ENCODE measurements at places on chromosomes 16 and 17.

DNA sequence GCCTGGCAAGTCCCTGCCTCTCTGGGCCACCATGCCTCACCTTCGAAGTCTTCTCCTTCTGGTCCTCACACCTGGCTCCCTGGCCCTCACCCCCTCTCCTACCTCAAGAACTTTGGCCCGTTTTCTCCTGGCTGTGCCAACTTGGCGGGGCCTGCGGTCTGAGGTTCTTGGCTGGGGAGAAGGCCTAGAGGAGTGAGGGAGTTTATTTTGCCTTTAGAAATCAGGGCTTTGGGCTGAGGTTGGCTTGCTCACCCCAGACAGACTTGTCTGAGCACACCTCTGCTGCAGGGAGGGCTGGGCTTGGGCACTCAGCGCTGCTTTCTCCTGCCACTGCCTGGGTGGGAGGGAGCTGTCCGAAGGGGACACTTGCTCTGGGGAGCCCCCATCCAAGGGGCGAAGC, 23.3 kb upstream of the TAC4 start:
- DNase-seq = no peak

DNA sequence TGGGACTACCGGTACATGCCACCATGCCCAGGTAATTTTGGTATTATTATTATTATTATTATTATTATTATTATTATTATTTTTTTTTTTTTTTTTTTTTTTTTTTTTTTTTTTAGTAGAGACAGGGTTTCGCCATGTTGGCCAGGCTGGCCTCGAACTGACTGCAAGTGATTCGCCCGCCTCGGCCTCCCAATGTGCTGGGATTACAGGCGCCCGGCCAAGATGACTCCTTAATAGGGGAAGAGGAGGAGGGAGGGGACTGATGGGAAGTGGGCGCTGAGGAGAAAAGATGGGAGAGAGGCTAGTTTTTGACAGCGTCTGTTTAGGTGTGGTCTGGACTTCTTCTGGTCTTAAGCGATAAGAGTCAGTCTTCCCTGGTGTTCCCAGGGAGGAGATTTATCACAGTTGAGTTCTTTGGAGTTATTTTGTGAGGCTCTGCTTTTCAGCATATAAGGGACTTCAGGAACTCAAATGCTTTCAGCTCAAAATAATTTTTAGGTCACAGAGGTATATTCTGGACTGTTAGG, 34.4 kb upstream of the SLC5A10 start:
- no peak for DNase-seq

DNA sequence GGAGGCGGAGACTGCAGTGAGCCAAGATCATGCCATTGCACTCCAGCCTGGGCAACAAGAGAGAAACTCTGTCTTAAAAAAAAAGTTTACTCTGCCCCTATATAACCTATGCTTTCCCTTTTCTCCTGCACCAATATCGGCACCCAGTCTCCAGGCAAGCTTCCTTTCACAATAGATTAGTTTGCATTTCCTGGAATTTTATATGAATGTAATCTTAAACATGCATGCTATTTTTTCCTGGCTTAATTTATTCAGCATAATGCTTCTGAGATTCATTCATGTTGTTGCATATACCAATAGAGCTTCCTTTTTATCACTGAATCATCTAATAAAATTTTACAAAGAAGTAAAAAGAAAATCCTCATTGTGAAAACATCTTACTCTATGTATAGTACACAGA, 59.4 kb downstream of the USP32 start:
- no peak for DNase-seq

GRCh38 chr16:5058476-5058875, 7.3 kb downstream of the C16orf89 start:
- no peak for DNase-seq

DNA sequence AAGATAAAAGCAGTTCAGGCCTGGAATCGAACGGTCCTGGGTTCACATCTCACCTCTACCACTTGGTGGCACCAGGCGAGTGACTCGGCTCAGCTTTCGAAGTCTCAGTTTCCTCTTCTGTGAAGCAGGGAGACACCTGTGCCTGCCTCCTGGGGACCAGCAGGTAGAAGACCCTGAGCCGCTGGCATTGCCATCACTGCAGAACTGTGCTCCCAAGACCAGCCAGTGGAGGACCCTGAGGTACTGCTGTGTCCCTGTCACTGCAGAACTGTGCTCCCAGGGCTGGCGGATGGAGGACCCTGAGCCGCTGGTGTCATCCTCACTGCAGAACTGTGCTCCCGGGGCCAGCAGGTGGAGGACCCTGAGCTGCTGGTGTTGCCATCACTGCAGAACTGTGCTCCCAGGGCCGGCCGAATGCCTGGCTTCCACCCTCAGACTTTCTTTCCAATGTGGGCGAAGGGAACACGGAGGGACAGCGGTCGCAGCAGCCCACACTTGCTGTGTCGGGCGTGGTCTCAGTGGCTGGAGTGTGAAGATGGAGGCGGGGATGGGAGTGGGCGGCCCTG, 8.7 kb upstream of the SLC7A5 start:
- no peak for DNase-seq

- DNase-seq = no peak
Observed at GRCh38 chr16:14527411-14528044, 102.5 kb downstream of the PARN start.

DNA sequence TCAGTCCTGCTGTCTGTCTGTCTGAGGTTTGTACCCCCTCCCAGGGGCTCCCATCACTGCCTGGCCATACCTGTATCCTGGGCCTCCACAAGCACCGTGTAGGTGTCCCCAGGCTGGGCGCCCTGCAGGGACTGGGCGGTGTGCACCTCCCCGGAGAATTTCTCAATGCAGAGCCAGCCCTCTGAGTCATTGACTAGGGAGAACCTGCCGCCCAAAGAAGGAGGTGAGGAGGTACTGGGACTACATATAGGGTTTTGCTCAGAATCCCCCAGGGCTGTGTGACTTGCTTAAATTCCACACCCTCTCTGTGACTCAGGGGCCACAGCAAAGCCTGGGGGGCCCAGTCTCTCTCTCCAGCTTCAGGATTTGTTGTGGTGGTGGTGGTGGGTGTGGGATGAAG, 7.6 kb downstream of the CDH16 start:
- DNase-seq = no peak

GRCh38 chr17:19833914-19834313, 33.8 kb downstream of the ULK2 start:
- no peak for DNase-seq

DNA sequence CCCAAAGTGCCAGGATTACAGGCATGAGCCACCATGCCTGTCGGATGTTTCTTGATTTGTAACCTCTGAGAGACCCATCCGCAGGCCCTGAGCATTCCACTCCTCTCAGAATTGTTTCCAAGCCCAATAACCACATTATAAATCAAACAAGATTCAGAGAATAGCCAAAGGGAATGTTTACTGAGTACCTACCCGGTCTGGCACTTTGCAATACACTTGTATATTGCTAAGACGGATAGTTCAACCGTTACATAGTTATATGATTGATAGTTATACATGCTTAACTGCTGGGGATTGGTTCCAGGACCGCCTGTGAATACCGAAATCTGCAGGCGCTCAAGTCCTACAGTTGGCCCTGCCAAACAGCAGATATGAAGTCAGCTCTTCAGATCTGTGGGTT, 3.0 kb upstream of the KAT8 start:
- no peak for DNase-seq

GRCh38 chr17:77494664-77495435, 354.1 kb downstream of the SEC14L1 start:
- no peak for DNase-seq
